Activated CD8-positive, alpha-beta memory T cell treated with anti-CD3 and anti-CD28 coated beads for 1 hour (primary cell): ENCODE measurements at places on chromosomes 7 and 10.

- no peak for DNase-seq
Observed at GRCh38 chr7:158772916-158773315, 56.4 kb downstream of the ESYT2 start.

DNA sequence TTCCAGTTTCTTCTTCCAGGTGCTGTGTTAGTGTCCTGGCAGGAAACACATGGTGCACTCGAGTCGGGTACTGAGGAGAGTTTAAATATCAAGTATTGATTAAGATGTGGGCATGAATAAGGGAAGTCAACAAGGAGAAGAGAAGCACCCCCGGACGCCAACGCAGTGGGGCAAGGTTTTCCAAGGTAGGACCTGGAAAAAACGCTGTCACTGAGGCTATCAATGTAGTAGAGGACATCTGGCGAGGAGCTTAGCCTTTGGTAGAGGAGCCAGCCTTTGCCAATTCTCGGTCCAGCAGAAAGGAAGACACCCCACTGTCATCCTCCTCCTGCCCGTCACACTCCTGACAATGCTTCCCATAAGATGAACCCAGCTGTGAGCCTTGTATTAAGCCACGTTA is 159.6 kb downstream of the TEX36 start:
- no peak for DNase-seq

- no peak for DNase-seq
Observed at GRCh38 chr7:151351027-151351426, 9.4 kb downstream of the NUB1 start.

DNA sequence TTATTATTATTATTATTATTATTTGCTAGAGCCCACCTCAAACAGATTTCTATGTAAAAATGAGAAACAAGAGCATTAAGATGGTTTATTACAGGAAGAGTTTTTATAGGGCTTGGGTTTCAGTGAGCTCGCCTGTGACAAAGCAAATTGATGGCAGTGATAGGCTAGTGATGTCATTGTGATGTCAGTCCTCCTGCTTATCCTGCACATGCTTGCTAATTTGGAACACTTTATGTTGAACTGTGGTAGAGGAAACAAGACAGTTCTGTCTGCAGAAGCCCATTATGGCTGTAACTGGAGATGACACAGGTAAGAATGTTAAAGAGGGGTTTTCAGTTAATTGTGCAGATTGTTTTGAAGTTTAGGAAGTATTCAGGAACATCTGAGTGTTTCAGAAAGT is 68.3 kb downstream of the CREM start:
- DNase-seq, result no peak

DNA sequence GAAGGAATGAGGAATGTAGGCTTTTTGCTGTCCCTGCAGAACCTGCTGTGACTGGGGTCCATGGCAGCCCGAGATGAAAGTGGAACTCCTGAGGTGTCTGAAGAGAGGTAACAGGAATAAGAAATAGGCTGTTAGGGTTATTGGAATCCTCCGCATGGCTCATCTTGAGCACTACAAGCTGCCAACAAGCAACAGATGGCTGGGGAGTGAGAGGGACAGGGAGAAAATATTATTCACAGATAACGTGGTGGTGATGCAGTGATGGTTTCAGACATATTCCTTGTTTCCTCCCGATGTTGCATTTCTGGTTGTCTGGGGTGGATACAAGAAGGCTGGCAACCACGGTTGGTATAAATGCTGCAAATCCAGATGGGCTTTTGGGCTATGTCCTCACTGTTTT is 46.1 kb downstream of the AP3M1 start:
- DNase-seq, result no peak

DNA sequence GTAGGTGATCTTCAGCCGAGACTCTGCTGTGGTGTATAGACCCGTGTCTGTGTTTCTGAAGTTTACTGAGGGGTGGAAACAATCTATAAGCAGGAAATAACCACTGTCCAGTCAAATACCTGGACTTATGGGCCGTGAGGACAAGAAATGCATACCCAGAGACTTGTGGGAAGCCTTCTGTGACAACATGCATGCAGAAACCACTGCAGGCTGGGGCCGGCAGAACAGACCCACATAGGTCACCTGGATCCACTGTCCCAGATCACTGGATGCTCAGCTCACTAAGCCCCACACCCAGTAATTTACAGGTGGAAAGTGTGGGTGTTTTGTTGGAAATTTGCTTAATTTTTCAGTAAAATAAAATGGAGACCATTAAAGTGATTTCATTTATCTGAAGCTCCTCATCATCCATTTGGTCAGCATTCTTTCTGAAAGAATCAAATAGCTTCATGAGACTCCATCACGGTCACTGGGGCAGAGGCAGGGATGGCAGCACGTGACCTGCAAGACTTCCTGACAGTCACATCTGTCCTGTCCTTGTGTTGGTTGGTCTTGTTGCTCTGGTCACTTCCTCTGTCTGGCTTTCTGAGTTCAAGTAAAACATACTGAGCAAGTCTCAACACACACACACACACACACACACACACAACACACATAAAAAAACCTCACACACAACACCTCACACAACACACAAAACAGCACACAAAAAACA is 108.3 kb downstream of the TNS3 start:
- DNase-seq, result no peak

- no peak for DNase-seq
Observed at GRCh38 chr10:26326851-26327250, 110.3 kb downstream of the GAD2 start.

GRCh38 chr7:46385662-46386309 is 464.7 kb upstream of the IGFBP3 start:
- DNase-seq, result no peak

- DNase-seq, result no peak
Observed at GRCh38 chr10:131435760-131436457, 124.4 kb upstream of the TCERG1L start.

- DNase-seq, result no peak
Observed at GRCh38 chr10:98339799-98340198, 71.8 kb upstream of the LOXL4 start.

DNA sequence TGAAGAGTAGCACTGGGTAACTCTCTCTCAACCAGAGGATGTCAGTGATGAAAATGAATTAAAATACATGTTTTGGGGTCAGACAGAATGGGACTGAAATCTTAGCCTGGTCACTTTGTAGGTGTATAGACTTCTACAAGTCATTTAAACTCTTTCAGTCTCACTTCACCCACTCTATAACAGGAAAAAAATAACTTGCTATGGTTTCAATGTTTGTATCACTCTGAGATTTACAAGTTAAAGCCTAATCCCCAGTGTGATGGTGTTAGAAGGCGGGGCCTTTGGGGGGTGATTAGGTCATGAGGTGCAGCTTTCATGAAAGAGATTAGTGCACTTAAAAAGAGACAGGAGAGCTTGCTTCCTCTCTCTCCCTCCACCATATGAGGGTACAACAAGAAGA is 134.8 kb downstream of the INHBA start:
- no peak for DNase-seq

DNA sequence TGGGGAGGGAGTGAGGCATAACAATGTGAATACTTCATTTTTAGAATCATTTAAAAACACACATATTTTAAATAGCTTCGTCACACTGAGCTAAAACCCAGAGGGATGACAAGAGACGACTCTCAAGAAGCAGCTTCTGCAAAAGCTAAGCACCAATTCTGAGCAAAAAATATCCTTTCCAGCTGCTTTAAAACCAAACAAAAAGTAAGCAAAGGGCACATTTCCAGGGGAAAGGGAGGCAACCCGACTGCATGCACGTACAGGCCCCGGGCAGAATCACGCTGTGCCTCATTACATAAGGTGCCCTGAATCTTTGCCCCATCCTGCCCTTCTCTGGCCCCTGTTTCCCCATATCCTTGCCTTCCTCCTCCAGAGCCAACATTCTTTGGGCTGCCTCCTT is 78.4 kb downstream of the DGKI start:
- no peak for DNase-seq

DNA sequence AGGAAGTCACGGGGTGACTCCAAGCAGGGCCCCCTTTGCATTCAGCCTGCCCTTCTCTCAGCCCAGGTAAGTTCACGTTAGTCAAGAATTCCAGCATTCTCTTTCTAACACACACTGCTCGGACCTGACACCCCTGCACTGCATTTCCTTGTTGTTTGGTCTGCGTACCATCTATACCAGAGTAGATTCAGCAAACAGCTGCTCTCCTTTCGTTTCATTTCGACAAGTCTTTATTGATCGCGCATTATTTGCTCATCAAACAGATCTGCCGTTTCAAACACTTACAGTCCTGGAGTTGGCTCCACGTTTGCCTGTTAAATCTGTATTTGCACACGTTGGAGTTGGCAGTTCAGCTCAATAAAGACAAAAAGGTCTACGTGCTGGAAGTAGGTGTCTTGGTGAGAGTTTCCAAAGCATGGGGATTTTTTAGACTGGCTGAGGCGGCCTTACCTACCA is 495.1 kb downstream of the RPS24 start:
- DNase-seq, result no peak

DNA sequence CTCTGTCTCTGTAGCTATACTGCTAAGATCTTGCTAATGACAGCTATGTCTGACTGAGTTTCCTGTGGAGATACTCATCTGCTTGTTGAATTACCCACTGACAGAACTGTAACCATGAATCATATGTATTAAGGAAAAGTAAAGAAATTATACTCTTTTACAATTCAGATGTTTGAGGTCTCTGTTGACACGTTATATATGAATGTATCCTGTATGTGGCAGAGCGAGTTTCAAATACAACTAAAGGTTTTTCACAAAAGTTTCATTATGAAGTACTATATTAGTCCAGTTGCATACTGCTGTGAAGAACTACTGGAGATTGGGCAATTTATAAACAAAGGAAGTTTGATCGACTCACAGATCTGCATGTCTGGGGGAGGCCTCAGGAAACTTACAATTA is 232.5 kb downstream of the CDK14 start:
- DNase-seq, result no peak

- DNase-seq, result no peak
Observed at GRCh38 chr10:26824015-26824690, 36.6 kb downstream of the ABI1 start.

DNA sequence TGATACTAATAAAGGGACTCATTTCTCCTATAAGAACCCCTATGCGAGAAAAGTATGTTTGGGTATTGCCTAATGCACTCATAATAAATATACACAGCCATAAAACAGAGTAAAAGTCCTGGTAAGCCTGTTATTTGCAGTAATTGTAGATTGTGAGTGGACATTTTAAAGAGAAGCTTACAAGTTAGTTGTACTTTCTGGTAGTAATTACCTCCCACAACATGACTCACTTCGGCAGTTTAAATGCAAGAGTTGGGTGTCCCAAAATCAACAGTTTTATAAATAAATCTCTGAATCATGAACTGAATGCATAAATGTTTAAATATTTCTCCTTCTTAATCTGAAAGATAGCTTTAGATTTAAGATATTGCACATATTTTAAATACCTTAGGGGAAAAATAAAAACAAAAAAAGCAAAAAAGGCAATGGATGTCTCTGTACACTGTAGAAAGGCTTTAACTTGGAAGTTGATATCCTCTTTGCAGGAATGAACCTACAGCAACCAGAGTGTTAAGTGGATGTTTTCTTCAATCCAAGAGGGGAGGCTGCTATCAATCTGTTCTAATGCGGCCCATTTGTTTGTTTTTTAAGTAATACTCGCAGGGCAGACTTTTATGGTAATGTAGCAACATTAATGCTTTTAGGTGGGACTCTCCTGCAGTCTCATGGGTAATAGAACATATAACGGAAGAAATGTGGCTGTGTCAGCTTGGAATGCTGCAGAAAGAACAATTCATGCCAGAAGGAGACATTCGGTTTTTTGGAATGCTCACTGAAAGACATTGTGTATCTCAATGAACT is 57.3 kb upstream of the ZEB1 start:
- no peak for DNase-seq

GRCh38 chr7:32117837-32118236 is 47.6 kb upstream of the PDE1C start:
- no peak for DNase-seq
